D341Med (cell line): ENCODE measurements at places on chromosomes 12 and 14.

DNA sequence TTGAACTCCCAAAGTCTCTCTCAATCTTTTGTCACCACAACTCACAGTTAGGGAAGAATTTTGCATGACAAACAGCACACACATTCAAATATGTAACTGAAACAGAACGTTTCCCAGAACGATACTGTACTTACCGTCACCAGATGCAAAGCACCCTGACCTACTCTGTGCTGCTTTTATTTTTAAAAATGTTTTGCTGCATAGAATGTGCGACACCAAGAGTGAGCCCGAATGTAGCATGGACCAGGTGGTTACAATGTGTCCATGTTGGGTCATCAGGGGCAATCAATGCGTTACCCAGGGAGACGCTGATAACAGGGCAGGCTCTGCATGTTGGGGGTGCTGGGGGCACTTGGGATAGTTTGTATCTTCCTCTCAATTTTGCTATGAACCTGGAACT is 14.6 kb upstream of the EIF5 start:
- DNase-seq, result no peak

DNA sequence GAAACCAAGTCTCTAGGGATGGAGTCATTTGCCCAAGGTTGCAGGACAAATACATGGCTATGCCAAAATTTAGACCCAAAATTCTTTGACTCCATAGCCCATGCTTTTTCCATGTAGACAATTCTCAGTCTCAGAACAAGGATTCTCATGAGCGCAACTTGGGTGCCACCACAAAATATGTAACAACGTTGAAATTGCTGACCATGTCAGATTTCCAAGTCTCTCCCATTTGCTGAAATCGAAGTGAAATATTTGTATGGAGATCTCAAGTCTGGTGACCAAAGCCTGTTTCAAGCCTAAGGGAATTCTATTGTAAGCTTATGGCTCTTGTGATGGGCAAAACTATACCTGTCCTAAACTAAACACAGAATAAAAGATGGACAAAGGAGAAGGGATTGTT is 333.5 kb downstream of the AEBP2 start:
- no peak for DNase-seq

- peak; percentile 3 for DNase-seq
Measured at GRCh38 chr12:52518574-52519386, 1.4 kb downstream of the KRT5 start.

GRCh38 chr14:27386391-27386790 is 788.6 kb upstream of the NOVA1 start:
- DNase-seq, result no peak

DNA sequence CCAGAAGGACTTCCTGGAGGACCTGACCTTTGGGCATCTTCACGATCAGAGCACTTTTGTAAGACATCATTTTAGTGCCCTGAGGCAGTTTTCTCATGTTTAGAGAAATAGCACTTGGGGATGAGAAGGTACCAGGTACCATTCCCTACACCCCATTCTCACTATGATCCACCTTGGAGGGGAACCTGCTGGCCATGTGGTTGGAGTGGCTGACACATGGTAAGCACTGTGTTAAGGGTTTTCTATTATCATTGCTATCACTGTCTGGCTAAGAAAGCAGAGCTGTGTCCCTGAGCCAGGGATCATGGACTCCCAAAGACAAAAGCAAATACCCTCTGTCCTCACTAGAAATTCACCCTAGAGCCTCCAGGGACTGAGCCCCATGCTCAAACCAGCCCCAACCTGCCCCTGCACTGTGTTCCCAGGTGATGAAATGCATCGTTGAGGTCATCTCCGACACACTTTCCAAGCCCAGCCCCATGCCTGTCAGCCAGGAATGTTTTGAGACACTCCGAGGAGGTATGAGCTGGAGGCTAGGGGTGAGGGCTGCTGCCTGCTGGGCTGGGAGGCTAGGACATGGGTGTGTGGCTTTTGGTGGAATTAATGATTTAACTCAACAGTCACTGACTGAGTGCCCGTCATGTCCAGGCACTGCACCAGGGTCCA is 3.4 kb downstream of the CHGA start:
- DNase-seq, result no peak

DNA sequence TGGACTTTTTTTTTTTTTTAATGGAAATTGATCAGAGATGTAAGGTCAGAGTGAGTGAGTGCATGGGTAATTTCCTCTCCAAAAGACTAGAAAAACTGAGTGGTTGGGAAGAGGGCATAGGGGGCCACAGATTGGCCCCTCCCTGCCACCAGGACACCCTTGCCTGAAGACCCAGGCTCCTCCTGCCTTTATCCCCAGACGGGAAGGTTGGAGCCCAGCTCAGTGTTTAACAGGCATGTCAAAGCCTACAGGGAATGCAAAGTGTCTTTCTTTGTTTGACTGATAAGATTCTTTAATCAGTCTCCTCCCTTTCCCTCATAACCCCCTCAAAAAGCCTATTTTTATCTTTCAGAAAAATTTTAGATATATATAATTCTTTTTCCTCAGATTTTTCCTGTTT is 50.3 kb downstream of the IRAK3 start:
- no peak for DNase-seq

DNA sequence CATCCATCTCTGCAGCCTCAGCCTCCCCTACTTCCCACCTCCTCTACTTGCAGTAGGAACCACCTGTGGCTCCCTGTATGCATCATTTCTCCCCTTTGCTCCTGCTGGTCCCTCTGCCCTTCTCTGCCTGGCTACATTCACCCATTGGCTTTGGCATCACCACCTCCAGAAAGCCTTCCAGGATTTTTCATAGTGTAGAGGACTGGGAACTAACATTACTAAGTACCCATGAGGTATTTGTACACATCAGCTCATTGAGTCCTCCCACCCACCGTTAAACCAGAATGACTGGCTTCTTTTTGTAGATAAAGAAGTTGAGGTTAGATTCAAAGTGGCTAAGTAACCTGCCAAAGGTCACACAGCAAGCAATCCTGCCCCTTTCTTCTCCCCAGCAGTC is 17.1 kb downstream of the SYNE3 start:
- no peak for DNase-seq

DNA sequence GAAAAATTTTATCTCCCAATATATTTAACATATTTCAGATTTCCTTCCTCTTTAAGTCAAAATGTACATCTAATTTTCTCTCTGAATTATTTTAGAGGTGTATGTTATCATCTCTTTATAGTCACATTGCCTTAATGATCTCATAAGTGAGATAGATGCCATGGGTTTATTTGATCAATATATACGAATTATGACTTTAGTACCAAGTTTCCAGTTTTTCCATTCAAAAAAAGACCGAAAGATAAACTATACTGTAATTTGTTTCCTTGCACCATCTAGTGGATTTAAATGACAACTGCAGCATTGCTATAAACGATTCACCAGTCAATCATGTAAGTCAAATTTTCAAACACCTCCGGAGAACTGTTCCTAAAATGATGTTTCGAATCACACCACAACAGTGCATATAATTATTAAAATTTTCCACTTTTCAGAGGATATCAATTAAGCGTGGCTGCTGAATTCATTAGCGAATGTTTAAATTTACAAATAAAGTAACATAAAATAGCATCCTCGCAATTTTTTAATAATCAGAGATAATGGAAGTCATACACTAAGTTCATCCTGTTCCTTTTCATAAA is 419 bp upstream of the ATXN7L3B start:
- no peak for DNase-seq

DNA sequence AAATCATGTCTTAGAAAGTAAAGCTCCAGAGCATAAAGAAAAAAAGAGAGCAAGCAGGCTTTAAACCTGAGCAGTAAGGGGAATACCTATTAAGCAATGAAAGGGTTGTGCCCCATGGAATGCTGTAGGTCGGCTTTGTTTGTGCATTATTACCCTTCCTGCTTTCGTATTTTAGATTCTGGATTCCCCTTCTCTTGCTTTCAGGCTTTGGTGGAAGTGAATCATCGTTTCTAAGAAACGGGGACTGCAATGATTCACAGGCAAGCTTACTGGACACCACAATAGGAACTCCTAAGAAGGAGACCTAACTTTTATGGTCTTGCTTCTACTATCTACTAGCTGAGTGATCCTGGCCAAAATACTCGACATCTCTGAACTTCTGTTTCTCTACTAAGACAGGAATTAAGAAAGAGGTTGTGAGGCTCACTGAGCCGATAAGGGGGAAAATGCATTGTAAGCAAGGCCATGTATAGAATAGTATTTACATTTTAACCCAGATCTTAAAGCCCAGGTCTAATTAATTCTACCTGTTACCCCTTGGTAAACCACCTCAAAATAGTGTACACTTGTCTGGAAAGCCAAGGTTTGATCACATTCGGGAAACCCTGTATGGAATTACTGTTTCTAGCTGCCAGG is 1.2 kb upstream of the BMAL2 start:
- DNase-seq, result no peak

GRCh38 chr14:102197317-102197853 is 57.7 kb downstream of the WDR20 start:
- no peak for DNase-seq

DNA sequence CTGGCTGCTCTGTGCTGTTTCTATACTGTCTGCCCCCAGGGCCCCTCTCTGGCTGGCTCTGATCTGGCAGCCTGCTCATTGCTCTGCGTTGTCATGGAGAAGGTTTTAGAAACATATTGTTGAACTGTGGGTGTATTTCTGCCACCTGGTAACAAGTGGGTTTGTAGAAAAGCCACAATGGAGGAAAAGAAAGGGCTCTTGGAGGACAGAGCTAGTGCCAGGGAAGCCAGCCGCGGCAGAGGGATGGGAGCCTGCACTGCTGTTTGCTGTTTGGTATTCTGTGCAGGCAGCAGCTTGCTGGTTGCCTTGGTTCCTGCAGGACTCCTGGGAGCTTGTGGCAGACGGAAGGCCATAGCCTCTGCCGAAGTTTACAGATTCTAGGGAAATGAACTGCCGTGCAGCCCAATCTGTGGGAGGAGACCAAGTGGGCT is 15.1 kb downstream of the CCDC177 start:
- peak; percentile 42 for DNase-seq

- DNase-seq, result no peak
Measured at GRCh38 chr14:69358233-69358963, 39.7 kb downstream of the ERH start.

- DNase-seq, result no peak
Measured at GRCh38 chr12:40208707-40209446, 15.9 kb upstream of the LRRK2 start.

- no peak for DNase-seq
Measured at GRCh38 chr12:28021704-28022103, 49.2 kb upstream of the PTHLH start.

- no peak for DNase-seq
Measured at GRCh38 chr12:130249376-130249775, 87.1 kb downstream of the FZD10 start.

DNA sequence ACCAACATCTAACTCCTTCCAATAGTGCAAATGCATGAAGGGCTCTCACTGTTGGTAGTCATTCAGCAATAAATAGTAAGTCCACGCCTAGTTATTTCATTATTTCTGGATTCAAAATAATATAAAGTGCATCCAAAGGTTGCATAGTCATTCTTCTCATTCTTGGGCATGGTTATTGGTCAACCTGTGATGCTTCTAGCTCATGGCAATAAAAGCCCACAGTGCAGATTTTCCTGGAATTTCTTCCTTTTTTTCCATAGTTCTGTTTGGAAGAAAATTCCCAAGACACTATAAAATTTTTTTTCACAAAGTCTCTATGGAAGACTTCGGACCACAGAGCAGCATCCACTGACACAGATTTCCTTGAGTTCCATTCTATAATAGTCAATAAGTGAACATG is 7.6 kb downstream of the CD69 start:
- no peak for DNase-seq

DNA sequence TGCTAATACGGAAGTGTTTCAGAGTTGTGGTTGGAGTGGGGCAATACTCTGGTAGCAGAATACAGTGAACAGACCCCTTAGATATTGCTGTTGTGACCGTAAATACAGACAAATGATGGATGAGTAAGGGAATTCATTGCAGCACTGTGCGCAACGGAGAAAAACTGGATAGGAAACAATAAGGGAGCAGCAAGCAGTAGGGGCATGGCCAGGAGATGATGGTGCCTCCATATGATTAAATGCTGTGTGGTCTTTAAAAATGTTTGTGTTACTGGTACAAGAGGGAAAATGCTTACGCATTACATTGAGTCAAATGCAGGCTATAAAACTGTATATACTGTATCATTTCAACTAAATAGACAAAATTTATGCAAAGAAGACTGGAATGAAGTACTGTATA is 61.6 kb downstream of the EML1 start:
- DNase-seq, result no peak

DNA sequence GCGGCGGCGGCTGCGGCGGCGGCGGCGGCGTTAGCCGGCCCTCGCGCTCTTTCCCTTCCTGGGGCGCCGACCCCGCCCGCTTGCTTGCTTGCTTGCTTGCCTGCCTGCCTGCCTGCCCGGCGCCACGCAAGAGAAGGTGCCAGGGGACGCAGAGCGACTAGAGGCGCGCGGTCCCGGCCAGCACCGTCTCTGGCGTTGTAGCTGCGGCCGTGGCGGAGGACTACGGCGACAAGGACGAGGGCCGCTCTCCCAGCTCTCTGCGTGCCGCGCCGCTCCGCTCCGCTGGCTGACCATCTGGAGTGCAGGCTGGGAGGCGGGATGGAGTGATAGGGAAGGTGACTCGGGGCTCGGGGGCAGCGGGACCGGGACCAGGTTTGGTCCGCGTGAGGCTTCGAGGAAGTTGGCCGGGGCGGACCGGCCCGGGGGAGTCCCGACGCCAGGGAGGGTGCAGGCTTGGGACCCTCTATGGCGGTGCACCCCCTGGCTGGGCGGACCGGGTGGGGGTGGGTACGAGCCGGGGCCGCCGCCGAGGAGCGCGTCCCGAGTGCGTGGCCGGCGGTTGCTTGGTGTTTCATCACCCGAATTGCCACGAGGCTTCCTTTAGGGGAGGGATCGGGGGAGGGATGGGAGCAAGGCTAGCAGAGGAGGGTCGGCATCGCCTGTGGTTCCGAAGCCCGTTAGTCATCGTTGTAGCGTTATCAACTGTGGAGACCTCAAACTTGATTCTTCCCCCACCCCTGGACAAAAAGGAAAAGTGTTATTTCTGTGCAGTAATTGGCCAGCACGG is 471 bp downstream of the XPOT start:
- peak; percentile 78 for DNase-seq

DNA sequence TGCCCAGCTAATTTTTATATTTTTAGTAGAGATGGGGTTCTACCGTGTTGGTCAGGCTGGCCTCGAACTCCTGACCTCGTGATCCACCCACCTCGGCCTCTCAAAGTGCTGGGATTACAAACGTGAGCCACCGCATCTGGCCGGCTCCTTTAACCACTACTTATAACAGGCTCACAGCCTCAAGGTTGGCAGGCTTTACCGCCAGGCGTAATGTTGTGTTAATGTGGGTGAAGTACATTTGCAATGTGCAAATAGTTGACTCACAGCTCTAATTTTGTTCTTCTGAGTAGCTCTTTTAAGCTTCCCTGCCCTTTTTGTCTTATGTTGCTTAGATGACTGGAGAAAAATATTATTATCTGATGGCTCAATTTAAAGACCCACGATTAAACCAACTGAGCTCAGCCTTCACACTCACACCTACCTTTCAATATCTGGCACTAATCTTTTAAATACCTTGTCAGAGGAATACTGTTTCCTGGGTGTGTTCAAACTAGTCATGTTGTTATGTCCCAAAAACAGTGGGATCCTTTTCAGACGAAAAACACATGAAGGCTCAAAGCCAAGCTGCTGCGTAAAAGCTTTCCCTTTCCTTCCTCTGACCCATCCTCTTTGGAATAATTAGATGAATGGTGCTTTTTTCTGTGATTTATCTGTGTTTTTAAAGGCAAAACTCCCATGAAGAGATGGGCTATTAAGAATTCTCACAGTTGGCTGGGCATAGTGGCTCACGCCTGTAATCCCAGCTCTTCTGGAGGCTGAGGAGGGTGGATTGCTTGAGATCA is 57.2 kb upstream of the USP44 start:
- DNase-seq, result no peak

- DNase-seq, result no peak
Measured at GRCh38 chr14:54251356-54251755, 145.5 kb upstream of the CDKN3 start.

- DNase-seq, result peak; percentile 45
Measured at GRCh38 chr12:8860165-8860961, 37.9 kb downstream of the A2ML1 start.
